ENCODE measurements at places on chromosomes 16 and 17.

- DNase-seq = peak; percentile 73
Observed at GRCh38 chr17:29617481-29618271, 5.0 kb downstream of the CORO6 start.

GRCh38 chr16:16071631-16072244, 122.3 kb downstream of the ABCC1 start:
- DNase-seq = no peak

DNA sequence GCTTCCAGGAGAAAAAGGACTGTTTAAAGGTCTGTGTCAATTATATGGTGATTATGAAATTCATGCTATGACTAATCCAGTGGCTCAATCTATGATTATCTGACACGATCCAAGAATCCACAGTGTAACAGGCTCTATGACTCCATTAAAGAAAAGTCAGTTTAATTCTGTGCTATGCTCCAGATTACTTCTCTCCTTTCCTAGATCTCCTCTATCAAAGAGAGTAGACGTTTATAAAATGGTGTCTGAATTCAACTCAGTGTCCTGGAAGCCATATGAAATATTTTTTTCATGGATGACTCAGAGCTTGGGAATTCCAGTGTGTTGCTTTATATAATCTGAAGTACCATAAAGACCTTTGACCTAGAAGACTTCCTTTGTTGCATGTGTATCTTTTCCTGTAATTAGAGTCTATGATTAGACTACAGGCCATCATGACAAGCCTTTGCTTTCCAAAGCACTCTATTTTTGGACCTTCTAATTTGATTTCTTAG, 27.0 kb upstream of the NF1 start:
- DNase-seq = no peak

GRCh38 chr17:75950855-75951554, 10.2 kb upstream of the FBF1 start:
- DNase-seq = no peak

GRCh38 chr16:84555418-84556196, 51.1 kb upstream of the MEAK7 start:
- DNase-seq = no peak

DNA sequence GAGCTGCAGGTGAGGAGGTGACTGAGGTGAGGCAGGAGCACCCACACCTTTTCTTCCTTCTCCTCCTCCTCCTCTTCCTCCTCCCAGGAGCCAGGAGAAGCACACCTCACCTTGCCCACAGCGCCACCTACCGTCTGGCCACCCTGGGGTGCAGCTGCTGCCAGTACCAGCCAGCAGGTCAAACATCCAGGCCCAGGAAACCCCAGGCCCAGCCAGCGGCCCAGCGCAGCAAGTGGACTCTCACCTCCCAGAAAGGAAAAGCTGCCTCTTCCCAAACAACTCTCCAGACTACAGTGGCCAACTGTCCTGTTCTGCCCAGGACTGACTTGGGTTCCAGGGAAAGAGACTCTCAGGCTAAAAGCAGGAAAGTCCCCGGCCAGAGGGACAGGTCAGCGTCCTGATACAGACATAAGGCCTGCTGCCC, 22.7 kb downstream of the PEMT start:
- no peak for DNase-seq

- DNase-seq = no peak
Observed at GRCh38 chr17:42522263-42522790, 13.7 kb upstream of the NAGLU start.

GRCh38 chr17:6780001-6780400, 4.0 kb downstream of the FBXO39 start:
- DNase-seq = no peak

DNA sequence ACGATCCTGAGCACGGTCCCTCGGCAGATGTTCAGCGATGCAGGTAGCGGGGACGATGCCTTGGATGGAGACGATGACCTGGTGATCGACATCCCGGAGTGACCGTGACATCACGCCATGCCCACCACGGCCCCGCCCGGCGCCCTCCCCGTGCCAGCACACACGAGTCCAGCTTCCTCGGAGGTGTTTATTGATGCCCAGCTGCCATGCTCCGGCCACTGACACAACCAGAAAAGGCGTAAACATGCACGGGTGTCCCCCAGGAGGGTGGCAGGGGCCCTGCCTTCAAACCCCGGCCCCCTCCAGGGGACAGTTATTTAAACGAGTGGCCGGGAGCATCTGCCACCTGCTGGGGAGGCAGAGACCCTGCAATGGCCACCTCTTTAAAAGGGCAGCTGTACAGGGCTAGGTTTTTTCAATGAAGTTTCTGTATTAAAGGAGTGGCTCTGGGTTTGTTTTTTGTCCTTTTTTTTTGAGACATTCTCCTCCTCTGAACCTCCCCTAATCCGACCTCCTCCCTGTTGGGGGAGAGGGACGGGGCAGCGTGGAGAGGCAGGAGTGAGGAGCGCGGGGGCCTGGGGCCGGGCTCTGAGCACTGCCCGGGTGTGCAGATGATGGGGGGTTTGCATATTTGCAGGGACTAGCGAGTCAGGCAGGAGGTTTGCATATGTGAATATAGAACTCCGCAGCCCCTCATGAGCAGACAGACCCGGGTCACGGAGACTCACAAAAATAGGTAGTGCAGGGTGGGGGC, 5.3 kb downstream of the DOC2A start:
- DNase-seq = no peak

DNA sequence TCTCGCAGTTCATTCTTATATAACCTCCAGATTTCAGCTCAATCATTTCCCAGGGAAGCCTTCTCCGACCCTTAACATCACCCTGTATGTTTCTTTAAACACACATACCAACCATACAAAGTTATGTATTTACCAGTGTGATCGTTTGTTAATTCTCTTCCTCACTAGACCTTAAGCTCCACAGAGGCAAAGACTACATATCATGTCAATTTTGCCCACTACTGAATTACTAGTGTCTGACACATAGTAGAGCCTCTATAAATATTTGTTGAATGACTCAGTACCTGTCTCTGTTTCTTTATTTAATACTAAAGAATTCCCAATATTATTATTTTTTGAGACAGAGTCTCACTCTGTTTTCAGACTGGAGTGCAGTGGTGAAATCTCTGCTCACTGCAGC, 137.2 kb downstream of the SHISA9 start:
- DNase-seq = no peak

DNA sequence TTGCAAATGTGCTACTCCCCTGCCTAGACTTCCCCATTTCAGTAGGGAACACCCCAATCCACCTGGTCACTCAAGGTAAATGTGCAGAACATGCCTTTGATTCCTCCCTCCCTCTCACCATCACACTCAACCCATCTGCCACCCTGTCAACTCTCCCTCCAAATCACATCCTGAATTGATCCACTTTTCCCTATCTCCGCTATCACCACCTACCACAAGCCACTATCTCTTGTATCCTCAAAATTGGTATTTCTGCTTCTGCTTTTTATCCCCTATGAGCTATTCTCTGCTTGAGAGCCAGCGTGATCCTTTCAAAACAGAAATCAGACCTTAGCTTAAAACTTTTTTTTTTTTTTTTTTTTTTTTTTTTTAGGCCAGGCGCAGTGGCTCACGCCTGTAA, 5.4 kb upstream of the NOL11 start:
- no peak for DNase-seq

- DNase-seq = peak; percentile 64
Observed at GRCh38 chr16:68069511-68070248, 15.5 kb upstream of the NFATC3 start.

DNA sequence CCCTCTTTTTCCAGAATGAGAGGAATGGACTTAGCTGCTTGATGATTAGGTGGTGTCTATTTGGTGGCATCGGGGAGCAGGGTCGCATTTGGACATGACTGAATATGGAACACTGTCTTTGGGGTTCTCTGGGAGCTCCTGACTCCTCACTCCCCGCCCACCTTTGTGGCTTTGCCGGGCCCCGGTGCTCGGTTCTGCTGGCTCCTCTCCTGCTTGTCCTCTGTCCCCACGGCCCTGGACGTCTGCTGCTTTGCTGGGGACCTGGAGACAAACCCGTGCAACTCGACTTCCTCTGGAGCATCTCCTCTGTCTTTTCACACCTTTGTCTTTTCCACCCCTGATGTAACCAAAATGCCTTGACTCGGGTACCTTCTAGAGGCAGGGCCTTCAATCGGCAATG, 135.7 kb downstream of the IRX3 start:
- DNase-seq = no peak

Data from right forelimb (tissue), 1 donor.